ENCODE measurements at places on chromosomes 16 and 17.

- no peak for DNase-seq
Measured at GRCh38 chr16:72728516-72728915, 319.4 kb downstream of the ZFHX3 start.

- DNase-seq, result no peak
Measured at GRCh38 chr16:12618515-12618914, 185.2 kb downstream of the CPPED1 start.

DNA sequence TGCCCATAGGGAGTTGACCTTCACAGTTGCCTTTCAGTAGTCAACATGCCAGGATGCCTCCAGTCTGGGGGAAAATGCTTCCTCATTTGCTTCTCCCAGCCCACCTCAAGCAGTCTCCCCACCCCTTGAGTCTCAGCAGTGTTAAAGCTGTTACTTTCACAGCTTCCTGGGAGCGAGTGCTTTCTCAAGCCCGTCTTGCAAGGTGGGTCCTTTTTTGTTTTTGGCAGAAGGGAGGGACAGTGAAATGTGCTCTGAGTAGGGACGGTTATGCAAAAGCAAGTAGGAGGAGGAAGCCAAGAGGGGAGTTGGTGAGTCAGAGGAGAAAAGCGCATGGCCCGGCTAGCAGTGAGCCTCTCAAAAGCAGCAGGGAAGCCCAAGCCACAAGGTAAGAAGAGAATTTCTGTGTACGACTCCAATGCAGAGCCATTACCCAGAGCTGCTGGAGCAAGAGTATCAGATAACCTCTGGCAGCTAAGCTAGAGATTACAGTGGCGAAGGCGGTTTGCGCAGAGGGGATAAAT lies at the start of gene CHST4:
Gene CHST4 (plus strand): TSS at position 316 of the 521 bp plus-strand sequence. CDS start 10,252 bp downstream, outside the sequence.
- peak; percentile 63 for DNase-seq

DNA sequence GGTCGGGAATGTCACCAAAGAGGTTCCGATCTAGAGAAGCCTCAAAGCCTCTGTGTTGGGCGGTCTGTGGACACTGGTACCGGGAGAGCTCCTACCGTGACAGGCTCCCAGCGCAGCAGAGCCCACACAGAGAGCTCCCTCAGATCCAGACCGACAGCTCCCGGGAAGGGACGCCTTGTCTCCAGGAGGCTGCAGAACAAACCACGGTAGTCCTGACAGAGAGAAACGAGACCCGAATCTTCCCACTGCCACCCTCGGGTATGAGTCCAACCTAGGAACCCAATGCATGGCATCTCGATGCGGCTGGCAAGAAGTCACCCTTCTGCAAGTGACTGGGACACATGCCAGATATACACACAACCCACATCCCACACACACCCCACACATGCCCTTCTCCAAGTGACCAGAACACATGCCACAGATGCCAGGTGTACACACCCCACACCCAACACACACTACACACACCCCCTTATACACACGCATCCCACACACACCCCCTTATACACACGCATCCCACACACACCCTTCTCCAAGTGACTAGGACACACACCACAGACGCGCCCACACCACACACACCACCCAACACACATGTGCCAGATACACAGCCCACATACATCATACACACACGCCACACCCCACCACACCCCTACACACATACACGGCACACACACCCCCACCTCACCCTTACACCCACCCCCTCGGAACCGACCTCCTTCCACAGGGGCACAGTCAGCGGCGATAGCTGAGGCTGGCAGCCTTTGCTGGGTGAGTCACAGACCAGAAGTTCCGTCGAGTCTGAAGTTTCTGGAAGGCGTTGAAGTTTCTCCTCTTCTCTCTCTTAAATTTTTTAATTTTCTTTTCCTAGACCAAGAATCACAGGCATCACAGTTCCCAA lies 15.9 kb upstream of the CYTH1 start:
- no peak for DNase-seq

DNA sequence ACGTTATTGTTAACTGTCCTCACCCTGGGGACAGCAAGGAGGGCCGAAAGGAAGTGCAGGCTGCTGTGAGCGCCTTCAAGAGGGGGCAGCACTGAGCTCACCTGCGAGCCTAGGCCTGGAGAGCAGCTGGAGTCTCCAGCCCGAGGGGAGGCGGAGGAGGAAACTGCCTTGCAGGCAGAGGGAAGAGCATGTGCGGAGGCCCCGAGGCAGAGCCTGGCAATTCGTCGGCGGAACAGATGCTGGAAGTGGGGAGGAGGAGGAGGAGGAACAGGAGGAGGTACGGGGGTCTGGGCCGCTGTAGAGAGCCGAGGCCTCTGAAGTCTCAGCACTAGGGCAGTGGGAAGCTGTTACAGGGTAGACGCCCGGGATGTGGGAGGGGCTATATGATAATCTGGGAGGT lies 49.6 kb upstream of the PLCG2 start:
- no peak for DNase-seq

DNA sequence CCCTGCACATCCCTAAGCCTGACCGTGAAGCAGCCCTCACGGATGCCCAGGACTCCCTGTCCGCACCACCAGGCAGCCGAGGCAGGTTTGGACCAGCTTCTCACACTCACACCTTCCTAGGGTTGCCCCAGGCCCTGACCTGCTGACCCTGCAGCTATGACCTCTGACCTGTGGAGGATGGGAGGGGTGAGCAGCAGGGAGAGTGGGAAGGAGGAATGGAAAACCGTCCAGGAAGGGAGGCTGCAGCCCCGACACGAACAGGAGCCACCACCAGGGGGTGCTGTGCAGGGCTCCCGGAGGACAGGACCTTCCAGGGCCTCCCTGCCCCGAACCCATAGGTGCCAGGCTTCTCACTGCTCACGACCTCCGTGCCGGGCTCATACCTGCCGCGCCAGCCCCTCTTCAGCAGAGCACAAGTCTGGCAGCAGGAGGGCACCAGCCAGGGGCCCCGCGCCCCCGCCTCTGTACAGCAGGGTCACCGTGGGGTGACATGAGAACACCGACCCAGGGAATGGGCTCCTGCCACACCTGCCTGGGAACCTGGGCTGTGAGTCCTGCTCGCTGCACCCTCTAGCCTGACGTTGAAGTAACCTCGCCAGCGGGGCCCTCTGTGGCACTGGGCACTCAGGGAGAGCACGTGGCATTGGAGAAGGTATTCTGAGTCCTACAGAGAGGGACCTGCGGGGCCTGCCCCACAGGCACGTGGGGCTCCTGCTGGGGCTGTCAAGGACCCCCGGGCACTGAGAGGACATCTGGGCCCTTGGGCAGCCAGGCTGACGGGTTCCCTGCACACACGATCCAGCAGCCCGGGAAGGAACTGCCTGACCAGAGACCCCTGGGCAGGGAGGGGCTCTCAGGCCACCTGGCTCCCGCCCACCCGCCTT lies 37.6 kb downstream of the CTU2 start:
- DNase-seq, result peak; percentile 93

DNA sequence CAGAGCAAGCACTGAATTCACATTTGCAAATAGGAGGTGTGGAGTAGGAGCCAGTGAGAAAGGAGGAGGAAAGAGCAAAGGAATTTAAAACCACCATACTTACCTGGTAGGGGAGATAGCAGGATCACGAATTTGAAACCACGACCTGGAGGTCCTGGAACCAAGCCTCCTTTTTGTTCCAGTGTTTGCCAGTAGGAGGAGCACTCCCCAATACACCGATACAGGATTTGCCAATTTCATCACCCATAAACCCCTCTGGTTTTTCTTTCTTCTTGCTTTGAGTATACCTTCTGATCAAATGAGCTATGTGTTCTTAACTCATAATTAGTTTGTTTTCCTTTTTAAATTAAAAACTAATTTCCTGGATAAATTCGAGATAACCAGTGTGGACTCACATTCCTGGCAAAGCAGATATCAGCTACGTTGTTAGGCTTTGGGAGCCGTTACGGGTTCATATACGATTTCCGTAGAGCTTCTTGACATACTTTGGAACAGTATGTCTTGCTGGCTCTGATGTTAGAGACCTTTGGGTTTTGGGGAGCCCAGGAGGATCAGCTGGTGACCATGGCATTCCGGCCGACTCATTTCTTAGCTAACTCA lies 22.7 kb downstream of the BCO1 start:
- DNase-seq, result no peak

GRCh38 chr17:21191698-21192097 lies 22.3 kb downstream of the TMEM11 start:
- DNase-seq, result no peak
